Stimulated activated CD4-positive, alpha-beta T cell treated with anti-CD3 and anti-CD28 coated beads, Interleukin-1b, Interleukin-23, amount 100 ng/mL, for 1 hour (primary cell): ENCODE measurements at places on chromosomes 1 and 21.

DNA sequence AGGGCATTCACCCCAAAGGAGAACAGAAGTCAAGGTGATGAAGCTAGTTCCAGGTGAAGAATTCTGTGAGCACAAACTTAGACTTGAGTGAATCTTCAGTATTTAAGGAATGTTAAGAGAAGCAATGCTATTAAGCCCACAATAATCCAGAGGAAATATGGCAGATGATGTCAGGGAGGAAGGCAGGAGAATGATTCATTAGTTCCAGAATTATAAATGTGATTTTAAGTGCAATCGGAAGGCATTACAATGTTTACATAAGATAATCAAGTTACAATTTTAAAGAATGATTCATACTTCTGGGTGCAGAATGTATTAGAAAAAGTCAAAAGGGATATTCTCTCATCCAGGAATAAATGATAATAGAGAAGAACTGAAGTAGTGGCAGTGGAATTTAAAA, 545.2 kb upstream of the BRINP3 start:
- DNase-seq, result no peak

DNA sequence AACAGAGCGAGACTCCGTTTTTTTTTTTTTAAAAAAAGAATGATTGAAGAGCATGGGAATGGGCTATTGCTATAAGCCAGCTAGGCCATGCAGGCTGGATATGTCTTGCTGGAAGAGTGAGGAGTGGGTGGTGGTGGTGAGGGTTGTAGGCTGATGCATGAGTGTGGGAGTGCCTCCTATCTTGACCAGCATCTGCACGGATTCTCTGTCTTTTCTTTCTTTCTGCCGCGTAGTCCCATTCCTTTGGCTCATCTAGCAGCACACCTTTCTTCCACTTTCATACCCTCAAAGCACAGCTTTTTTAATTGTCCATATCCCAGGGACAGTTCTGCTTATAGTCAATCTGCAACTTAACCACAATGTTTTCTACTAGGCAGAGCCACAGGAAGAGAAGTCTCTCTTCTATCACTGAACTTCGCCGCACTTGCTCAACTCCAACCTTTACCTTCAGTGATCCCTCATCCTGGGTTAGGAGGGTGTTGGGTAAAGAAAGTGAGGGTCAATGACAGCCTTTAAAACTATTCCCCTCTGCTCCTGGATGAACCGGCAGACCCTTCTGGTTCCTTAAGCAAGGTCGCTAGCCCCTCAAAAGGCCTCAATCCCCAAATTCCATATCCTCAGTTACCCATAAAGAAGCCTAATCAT, 15.2 kb downstream of the ADCY10 start:
- DNase-seq, result no peak

DNA sequence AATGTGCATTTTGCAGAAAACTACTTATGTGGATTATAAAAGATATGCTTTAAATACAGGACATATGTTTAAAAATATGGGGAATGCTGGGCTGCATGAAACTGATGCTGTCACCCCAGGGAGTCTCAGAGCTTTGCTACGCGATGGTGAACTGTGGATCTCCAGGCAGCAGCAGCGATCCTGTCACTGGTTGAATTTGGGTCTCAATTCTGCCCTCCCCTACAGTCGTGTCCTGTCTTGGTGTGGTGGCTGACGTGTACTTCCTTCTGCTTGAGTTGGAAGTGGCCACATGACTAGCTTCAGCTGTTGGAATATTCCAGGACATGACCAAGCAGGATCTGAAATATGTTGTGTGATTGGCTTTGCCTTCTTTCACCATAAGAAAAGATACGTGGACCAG, 222.9 kb upstream of the AJAP1 start:
- no peak for DNase-seq

DNA sequence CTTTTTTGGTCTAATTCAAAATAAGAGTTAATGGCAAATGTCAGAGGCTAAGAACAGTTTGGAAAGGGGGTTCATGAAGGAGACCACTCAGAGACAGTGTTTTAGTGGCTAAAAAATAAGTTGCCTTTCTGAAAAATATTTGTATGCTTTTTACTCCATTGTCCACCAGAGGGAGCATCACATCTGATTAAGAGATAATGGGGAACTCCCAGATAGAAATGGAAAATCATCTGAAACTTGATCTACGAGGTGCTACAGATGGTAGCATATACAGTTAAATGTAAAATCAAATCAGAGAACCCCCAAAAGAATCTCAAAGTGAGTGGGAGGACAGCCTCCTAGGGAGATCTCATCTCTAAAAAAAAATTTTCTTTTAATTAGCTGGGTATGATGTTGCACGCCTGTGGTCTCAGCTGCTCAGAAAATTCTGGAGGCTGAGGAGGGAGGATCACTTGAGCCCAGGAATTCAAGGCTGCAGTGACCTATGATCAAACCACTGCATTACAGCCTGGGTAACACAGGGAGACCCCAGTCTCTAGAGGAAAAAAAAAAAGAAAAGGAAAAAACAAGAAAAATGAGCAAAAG, 9.7 kb downstream of the SMYD3 start:
- DNase-seq, result no peak

- no peak for DNase-seq
Observed at GRCh38 chr1:172414331-172414730, 6.2 kb upstream of the C1orf105 start.
